IMR-90 (cell line): ENCODE measurements at places on chromosomes 12 and 14. TPM values are rescaled to one million over a fixed set of nuclear protein-coding genes. Genes with fewer than 3 reads are reported as not detected.

DNA sequence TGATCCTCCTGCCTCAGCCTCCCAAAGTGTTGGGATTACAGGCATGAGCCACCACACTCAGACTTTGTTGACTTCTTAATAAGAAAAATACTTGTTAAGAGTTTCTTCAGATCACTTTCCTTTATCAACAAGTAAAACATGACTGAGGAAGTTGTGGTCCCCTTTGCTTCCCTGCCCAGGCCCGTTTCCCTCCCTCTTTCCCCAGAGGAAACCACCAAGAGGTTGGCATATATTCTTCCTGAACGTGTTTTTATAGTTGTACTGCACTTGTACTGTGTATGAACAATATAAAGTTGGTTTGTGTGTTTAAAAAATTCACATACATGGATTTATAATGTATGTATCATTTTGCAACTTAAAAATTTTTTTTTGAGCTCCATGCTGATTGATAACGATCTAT lies 28.4 kb downstream of the PTPN11 start:
- H3K27ac ChIP-seq = no peak overlapping the region
- H3K36me3 ChIP-seq = peaks cover 15% of the 10 kb centered on the region
- no peak overlapping the region for H3K4me3 ChIP-seq
- no peaks in the 10 kb centered on the region for H3K27me3 ChIP-seq

DNA sequence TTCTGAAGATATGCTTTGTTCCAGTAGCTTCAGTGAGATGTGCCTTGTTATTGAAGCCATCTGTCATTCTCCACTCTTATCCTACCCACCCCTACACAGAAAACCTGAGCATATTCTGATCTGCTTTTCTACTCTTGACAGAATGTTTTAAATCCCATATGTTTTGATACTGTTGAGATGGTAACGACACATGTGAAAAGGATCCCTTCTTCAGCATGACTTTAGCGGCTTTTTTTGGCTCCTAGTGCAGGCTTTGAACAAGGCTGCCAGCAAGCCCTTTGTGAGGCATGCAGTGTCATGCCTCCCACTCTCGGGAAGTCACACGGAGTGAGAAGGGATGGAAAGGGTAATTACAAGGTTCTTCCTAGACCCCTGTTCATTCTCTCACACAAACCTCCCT lies 228.8 kb upstream of the RGS6 start:
- H3K27me3 ChIP-seq = no peaks in the 10 kb centered on the region
- peak; percentile 76 for DNase-seq
- peaks cover 21% of the 10 kb centered on the region for H3K4me1 ChIP-seq

DNA sequence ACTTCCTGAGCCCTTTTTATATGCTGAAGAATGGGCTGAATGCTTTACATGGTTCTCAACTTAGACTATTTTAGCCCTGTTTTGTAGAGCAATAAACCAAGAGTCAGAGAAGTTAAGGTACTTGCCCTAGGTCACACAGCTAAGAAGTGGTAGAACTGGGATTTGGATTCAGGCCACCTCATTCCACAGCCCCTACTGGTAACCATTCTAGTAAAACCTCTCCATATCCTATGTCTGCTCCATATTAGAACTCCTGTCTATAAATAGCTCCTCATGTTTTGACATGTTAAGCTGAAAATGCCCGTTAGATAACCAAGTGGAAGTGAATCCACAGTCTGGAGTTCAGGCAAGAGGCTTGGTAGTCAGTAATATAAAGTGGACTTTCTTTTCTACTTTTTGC lies 111.6 kb downstream of the HECTD4 start:
- no peak overlapping the region for H3K27ac ChIP-seq
- peaks cover 2% of the 10 kb centered on the region; the same call in 1 of the 2 replicates for H3K4me1 ChIP-seq
- no peak for DNase-seq

DNA sequence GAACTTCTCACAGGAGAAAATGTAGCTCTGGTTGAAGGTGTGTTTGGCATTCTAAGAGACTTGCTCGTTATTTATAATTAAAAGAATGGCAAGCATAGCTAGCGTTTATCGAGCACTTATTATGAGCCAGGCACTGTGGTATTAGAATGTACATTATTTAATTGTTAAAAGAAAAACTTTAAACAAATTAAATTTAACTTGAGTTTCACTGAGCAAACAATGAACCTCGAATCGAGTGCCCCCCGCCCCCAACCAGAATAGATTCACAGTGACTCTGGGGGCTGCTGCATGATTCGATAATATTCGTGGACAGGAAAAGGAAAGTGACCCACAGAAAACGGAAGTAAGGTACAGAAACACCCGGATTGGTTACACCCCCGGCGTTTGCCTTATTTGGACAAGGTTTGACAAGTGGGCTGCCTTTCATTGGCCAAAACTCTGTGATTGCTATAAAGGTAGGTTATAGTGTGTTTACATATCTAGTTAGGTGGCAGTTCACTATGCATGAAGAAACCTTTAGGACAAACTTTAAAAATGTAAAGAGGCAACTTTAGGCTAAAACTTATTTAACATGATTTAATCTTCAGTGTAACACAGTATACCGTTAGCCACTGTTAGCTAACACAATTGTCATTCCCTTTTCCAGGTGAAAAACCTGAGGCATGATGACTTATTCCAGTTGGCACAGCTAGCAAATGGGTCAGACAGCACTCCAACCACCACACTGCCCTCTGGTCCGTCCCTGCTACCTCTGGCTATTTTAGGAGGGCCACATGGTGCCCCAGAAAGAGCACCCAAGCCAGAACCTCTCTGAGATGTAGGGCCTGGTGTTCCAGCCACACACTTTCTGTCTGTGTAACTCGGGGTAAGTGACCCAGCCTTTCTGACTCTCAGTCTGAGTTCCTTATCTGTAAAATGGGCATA lies 7.1 kb downstream of the SCNN1A start:
- H3K4me1 ChIP-seq = peaks cover 26% of the 10 kb centered on the region
- no peaks in the 10 kb centered on the region for H3K27me3 ChIP-seq
- no peak for DNase-seq
- no peak overlapping the region for H3K4me3 ChIP-seq
- H3K27ac ChIP-seq = no peak overlapping the region
- no peaks in the 10 kb centered on the region for H3K36me3 ChIP-seq

- 0 out of 2 replicates have a peak, but pooled peaks cover 2% of the 10 kb centered on the region for H3K36me3 ChIP-seq
- peak within 1 kb of the TSS; percentile 85 for H3K4me3 ChIP-seq
- H3K4me1 ChIP-seq = peaks cover 4% of the 10 kb centered on the region
- H3K27me3 ChIP-seq = no peaks in the 10 kb centered on the region
- peak; percentile 87 for DNase-seq
Measured at GRCh38 chr12:32106517-32107358, at the start of gene BICD1. Gene BICD1, plus strand, starts transcription at chr12:32106847. Its CDS starts 485 bp downstream, at chr12:32107332.

- no peaks in the 10 kb centered on the region for H3K36me3 ChIP-seq
- H3K27ac ChIP-seq = no peak overlapping the region
- peaks cover 3% of the 10 kb centered on the region for H3K4me1 ChIP-seq
- H3K4me3 ChIP-seq = no peak overlapping the region
- DNase-seq = no peak
- H3K27me3 ChIP-seq = no peaks in the 10 kb centered on the region
Measured at GRCh38 chr12:11624116-11624515, 25.4 kb upstream of the ETV6 start.

- H3K27ac ChIP-seq = no peak overlapping the region
- H3K27me3 ChIP-seq = no peaks in the 10 kb centered on the region; the same call in 1 of the 2 replicates
- H3K4me3 ChIP-seq = no peak overlapping the region
- DNase-seq = no peak
- H3K4me1 ChIP-seq = no peaks in the 10 kb centered on the region
- no peaks in the 10 kb centered on the region for H3K36me3 ChIP-seq
Measured at GRCh38 chr12:69996722-69997121, 171.7 kb downstream of the MYRFL start.

DNA sequence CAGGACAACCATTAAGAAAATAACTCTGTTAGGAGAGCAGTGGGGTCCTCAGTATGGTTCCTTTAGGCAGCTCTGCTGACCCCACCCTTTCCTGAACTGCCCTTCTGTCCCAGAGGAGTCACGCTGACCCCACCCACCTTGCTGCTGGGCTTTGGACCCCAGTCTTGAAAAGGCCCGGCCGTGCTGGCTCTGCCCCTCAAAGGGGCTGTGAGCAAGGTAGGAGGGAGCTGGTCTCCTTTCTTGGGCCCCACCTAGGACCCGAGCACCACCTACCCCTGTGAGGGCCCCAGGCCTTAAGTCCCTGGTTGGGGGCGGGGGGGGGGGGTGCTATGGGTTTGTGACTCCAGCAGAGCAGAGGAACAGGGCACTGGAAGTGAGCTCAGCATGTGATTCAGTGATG lies 171.1 kb downstream of the MON2 start:
- H3K4me1 ChIP-seq = peaks cover 4% of the 10 kb centered on the region
- DNase-seq = no peak
- H3K36me3 ChIP-seq = no peaks in the 10 kb centered on the region
- H3K27ac ChIP-seq = no peak overlapping the region

GRCh38 chr12:88433997-88434703 lies 146.1 kb downstream of the KITLG start:
- H3K4me1 ChIP-seq = peaks cover 8% of the 10 kb centered on the region; the same call in 1 of the 2 replicates
- no peak overlapping the region for H3K4me3 ChIP-seq
- H3K36me3 ChIP-seq = no peaks in the 10 kb centered on the region

DNA sequence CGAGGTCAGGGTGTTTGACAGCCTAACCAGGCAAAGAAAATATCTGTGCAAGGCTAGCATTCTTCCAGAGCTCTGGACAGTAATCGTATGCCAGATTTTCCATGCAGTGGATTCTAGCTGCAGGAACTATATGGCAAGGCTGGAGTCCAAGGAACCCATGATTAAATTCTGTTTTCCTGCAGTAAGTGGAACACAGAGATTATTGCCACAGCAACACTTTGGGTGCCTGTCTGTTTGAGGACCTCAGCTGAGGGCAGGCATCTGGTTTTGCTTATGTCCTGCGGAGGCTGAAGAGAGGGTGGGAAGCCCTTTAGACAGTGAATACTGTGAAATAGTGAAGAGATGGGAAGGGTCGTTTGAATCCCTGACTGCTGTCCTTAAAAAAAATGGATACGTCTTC lies 104.4 kb downstream of the DAD1 start:
- H3K36me3 ChIP-seq = no peaks in the 10 kb centered on the region
- peaks cover 86% of the 10 kb centered on the region for H3K27me3 ChIP-seq
- H3K4me1 ChIP-seq = no peaks in the 10 kb centered on the region

DNA sequence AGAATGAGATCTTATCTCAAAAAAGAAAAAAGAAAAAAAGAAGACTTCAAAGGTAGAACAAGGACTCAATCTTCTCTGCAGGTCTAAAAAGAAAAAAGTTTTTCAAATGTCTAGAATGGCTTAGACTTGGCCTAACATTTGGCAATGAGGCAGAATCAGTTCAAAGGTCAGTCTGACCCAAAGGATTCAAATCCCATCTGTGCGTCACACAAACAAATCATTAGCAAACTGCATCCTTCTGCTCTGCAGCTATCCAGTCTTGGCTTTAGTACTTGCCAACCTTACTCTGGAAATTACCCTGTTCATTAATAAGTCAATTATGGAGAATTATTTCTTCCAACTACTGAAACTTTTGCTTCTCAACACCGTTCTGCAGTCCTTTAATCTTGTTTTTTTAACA lies 3.1 kb downstream of the YAF2 start:
- DNase-seq = peak; percentile 19
- H3K27ac ChIP-seq = no peak overlapping the region
- no peak overlapping the region for H3K4me3 ChIP-seq
- H3K27me3 ChIP-seq = no peaks in the 10 kb centered on the region
- no peaks in the 10 kb centered on the region; the same call in none of the 2 replicates for H3K36me3 ChIP-seq
- no peaks in the 10 kb centered on the region for H3K4me1 ChIP-seq

DNA sequence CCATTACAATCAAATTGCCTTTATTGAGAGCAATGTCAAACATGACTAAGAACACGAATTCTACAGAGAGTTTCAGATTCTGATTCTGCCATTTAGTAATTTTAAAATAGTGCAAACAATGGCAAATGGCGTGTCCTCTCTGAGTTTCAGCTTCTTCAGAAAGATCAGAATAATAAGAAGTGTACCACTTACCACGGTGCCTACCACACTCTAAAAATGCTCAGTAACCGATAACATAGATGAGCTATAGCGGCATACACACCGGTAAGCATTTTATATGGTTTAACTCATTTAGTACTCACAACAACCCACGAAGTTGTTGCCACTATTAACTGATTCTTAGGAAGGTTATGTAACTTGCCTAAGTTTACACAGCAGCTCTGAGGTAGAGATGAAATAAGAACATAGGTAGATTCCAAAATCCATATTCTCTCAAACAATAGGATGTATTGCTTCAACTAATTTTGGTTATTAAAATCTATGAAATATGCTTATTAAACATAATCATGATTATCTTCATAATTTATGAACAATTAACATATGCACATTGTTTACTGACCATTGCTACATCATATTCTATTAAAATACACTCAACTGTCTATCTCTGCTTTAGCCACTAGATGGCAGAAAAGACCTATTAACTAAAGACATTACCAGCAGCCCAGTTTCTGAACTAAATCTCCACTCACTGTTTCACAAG lies 38.3 kb downstream of the SLC6A15 start:
- H3K27ac ChIP-seq = no peak overlapping the region
- H3K27me3 ChIP-seq = no peaks in the 10 kb centered on the region
- DNase-seq = peak; percentile 60
- no peak overlapping the region for H3K4me3 ChIP-seq

DNA sequence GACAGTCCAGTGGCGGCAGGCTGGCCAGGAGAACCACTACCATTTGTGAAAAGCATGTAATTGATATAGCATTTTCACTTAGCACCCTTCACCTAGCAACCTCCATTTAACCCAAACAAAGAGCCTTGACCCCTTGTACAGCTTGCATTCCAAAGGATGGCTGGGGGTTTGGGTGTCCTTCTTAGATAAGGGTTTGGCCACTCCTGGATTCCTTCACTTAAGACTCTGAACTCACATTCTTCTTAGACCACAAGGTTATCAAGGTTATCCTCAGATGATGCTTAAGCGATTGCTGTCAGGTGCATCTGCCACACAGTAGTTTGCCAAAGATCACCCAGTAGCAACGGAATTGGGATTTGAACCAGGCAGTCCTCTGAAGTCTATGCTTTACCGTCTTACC lies 102.8 kb downstream of the ZNF664 start:
- no peak overlapping the region for H3K27ac ChIP-seq
- no peaks in the 10 kb centered on the region for H3K4me1 ChIP-seq
- H3K4me3 ChIP-seq = no peak overlapping the region
- H3K36me3 ChIP-seq = no peaks in the 10 kb centered on the region
- no peak for DNase-seq
- H3K27me3 ChIP-seq = peaks cover 10% of the 10 kb centered on the region

CPNE8 gene
- not detected in 2 replicates for total RNA-seq

WIF1 gene
- total RNA-seq = not detected in 2 replicates

KRT4 gene
- total RNA-seq = under 0.01 TPM in 1 of 2 replicates, not detected in the other

NFE2 gene
- 0.18 and 0.28 TPM in 2 replicates for total RNA-seq

GRCh38 chr14:36512585-36513003 lies 7.4 kb downstream of the NKX2-1 start:
- no peaks in the 10 kb centered on the region for H3K4me1 ChIP-seq
- no peak overlapping the region for H3K4me3 ChIP-seq
- no peak for DNase-seq
